ENCODE measurements at places on chromosomes 7 and 10.
A peak's percentile ranks its signal among the peaks of the same experiment; 100 is the strongest.

GRCh38 chr7:3670898-3671297, 369.8 kb downstream of the SDK1 start:
- DNase-seq = no peak

GRCh38 chr7:93980744-93981479, 23.2 kb downstream of the BET1 start:
- DNase-seq = no peak

- DNase-seq = no peak
Observed at GRCh38 chr7:95470452-95470851, 15.3 kb upstream of the ASB4 start.

DNA sequence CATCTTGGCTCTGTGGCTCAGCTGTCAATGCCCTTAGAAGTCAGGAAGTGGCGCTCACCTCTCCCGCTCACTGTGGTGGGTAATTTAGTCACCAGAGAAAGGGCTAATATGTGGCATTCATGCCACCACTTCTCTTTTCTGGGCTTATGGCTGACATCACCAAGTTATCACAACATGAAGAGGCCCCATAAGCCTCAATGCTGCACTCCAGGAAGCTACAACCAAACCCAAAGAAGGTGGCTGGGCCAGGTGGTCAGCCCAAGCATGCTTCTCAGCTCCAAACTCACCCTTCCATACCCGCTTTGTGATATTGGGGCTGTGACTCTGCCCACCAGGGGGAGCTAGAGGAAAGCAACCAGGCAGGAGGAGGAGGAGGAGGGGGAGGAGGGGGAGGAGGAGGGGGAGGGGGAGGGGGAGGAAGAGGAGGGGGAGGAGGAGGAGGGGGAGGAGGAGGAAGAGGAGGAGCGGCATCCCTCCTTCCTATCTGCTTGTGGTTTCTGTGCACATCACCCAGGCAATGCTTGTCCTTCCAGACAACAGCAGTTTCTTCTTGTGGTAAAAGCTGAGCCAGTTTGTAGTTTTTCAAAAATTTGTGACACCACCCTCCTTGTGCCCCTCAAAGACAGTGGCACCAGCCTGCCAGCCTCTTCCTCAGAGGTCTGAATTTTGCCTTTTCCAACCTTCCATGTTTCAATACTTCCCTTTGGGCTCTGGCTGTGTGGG, 42.1 kb downstream of the CYP26A1 start:
- peak; percentile 35 for DNase-seq

DNA sequence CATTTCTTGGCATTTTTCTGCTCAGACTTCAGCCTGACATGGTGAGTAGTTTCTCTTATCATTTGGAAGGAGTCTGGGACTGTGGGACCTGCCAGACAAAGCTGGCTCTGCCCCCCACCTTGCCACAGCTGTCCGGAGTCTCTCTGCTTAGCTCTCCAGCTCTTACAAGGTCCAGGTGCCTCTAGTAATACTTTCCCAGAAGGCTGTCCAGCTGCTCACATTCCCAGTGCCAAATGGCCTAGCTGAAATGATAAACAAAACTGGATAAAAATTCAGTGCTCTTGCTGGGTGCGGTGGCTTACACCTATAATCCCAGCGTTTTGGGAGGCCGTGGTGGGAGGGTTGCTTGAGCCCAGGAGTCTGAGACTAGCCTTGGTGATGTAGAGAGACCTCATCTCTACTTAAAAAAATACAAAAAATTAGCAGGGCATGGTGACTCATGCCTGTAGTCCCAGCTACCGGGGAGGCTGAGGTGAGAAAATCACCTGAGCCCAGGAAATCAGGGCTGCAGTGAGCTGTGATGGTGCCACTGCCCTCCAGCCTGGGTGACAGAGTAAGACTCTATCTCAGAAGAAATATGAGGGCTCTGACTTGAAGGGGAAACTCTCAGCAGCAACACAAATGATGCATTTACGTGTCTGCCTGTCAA, 86.8 kb downstream of the C10orf90 start:
- no peak for DNase-seq

Measured in activated CD8-positive, alpha-beta memory T cell treated with anti-CD3 and anti-CD28 coated beads for 4 hours (primary cell).